ENCODE measurements at places on chromosomes 2 and 18. TPM values are rescaled to one million over a fixed set of nuclear protein-coding genes. Genes with fewer than 3 reads are reported as not detected.

DNA sequence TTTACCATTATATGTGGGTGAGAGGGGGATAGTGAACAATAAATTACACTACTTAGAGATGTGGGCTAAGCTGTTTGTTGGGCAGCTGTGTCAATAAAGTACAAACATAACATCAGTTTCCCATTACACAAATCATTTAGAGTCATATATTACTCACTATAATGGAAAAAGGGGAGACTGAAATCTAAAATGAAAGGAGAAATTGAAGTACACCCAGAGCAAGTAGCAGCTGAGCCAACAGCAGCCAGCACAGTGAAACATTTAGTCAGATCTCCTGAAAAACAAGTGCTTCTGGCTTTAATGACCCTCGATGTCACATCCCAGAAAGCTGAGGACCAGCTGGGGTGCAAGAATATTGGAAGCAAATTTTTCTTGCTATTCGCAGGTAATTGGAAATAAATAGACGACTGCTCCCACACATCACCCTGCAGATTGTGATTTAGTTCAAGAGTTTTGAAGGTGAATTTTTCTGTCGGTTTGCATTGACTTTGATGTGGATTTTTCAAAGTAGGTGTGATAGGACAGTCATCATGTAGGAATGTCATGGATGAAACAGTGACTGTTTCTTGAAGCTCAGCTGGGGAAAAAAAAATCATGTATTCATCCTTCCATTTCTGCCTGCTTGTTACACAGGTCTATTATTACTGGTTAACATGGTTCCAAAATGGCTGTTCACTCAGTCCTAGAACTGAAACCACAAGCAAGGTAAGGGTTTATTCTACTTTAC, 1607.3 kb upstream of the CELF4 start:
- H3K4me3 ChIP-seq, result no peak overlapping the region
- H3K4me1 ChIP-seq, result no peaks in the 10 kb centered on the region
- no peaks in the 10 kb centered on the region for H3K36me3 ChIP-seq
- no peak for DNase-seq

GRCh38 chr2:129467012-129467779, 512.3 kb upstream of the RAB6C start:
- H3K27me3 ChIP-seq, result no peaks in the 10 kb centered on the region
- no peak for DNase-seq
- H3K4me3 ChIP-seq, result no peak overlapping the region
- no peaks in the 10 kb centered on the region for H3K36me3 ChIP-seq
- H3K27ac ChIP-seq, result no peak overlapping the region
- no peaks in the 10 kb centered on the region for H3K4me1 ChIP-seq

UNC80 gene
- not detected for total RNA-seq

- H3K27me3 ChIP-seq, result peaks cover 9% of the 10 kb centered on the region
- no peaks in the 10 kb centered on the region for H3K4me1 ChIP-seq
- no peak overlapping the region for H3K27ac ChIP-seq
- DNase-seq, result no peak
- H3K4me3 ChIP-seq, result no peak overlapping the region
Observed at GRCh38 chr2:95551055-95551568, 40.7 kb upstream of the TRIM43 start.

- H3K27me3 ChIP-seq, result no peaks in the 10 kb centered on the region
- DNase-seq, result no peak
- H3K27ac ChIP-seq, result peak overlapping the region; percentile 86
- H3K4me3 ChIP-seq, result no peak overlapping the region
- peaks cover 83% of the 10 kb centered on the region for H3K4me1 ChIP-seq
Observed at GRCh38 chr2:203743441-203743981, 37.1 kb downstream of the CD28 start.

GRCh38 chr2:203873921-203874631, 6.5 kb downstream of the CTLA4 start:
- H3K36me3 ChIP-seq, result peaks cover 64% of the 10 kb centered on the region
- H3K4me1 ChIP-seq, result peaks cover 60% of the 10 kb centered on the region
- no peak overlapping the region for H3K4me3 ChIP-seq
- DNase-seq, result peak; percentile 17

GKN1 gene
- not detected for total RNA-seq

GRCh38 chr2:95208106-95208505, 785 bp downstream of the ZNF892 start:
- peaks cover 45% of the 10 kb centered on the region for H3K36me3 ChIP-seq
- H3K4me1 ChIP-seq, result peaks cover 9% of the 10 kb centered on the region
- no peak for DNase-seq
- no peak overlapping the region for H3K27ac ChIP-seq

DNA sequence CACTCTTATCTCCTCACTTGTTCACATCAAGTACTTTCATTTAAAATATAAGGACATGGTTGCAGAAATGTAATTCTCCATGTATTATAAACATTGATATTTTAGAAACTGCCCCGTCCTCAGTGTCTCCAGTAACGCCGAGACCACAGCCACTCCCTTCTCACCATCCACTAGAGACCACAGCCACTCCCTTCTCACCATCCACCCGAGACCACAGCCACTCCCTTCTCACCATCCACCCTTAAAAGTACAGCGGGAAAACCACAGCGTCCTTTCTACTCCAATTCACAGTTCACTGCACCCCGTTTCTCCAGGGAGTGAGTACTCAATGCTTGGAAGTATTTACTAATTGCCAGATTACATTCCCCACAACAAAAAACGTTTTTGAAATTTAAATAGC, 1452.2 kb upstream of the ACVR2A start:
- H3K36me3 ChIP-seq, result no peaks in the 10 kb centered on the region
- H3K4me1 ChIP-seq, result no peaks in the 10 kb centered on the region
- DNase-seq, result no peak
- H3K27me3 ChIP-seq, result no peaks in the 10 kb centered on the region

GALNT14 gene
- 1.9 TPM for total RNA-seq

DNA sequence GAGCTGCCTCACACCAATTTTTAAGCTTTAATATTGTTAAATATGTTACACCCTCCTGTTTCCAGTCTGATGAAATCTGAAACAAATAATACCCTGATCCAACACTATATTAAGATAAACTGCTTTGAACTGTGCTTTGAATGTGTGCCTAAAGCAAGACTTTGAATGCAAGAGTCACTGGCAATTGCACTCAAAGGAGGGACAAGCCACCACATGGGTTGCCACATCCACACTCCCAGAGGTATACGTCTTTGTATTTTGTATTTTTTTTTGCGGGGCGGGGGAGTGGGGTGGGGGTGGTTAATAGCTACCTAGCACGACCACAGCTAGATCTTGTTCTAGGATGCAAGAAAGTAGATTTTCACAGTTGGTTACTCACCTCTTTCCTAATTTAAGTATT, 1.8 kb upstream of the ZEB2 start:
- H3K36me3 ChIP-seq, result peaks cover 2% of the 10 kb centered on the region
- H3K27me3 ChIP-seq, result peaks cover 42% of the 10 kb centered on the region
- no peak for DNase-seq
- H3K4me1 ChIP-seq, result peaks cover 15% of the 10 kb centered on the region
- no peak overlapping the region for H3K27ac ChIP-seq

Data from activated CD8-positive, alpha-beta T cell treated with anti-CD3 and anti-CD28 coated beads for 36 hours (primary cell).